ENCODE measurements at places on chromosomes 12 and 14. TPM values are rescaled to one million over a fixed set of nuclear protein-coding genes. Genes with fewer than 3 reads are reported as not detected.

RDH12 gene
- total RNA-seq = 0.92 TPM

TMEM233 gene
- total RNA-seq = 6.7 TPM

DNA sequence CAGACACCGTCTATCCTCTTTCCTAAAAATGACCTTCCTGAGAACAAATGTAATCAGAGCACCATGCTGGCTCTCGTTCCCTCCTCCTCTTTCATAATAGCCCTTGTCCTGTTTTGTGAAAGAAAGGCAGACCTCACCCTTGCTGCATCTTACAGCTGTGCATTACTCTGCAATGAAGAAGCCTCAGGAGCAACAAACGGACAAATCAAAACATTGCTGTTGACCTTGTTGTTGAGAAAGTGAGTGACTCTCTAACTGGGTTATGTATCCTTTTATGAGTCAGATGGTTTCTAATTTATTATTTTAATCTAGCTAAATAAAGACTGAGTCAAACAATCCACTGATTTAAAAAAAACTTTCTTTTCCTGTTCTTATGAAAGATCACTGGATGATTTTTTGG lies 180.9 kb downstream of the RPS29 start:
- H3K27me3 ChIP-seq = no peaks in the 10 kb centered on the region
- no peaks in the 10 kb centered on the region for H3K4me1 ChIP-seq

SMCO3 gene
- total RNA-seq = 1.3 TPM

DNA sequence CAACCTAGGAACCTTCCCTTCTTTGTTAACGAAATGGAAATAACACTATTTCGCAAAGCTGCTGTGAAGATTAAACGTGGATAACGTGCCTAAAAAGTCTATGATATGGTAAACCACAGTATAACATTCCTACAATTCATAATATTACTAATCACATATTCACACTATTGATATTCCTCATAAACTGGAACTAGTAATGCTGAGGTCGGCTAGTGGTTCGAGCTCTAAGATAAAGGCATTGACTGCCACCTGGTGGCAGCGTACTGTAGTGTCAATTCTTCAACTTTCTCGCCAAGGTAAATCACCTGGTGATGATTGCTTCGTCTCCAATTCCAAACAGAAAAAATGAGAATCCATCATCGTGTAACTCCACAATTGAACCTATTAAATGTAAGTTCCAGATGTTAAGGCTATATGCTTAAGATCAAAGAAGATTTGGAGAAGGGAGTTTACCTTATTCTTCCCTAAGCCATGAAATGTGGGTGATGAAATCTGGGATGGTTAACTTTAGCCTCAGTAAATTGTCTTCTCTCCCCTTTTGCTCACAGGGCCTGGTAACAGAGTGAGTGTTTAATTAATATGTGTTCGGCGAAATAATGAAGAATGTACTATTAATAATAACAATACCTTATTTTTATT lies 197.5 kb upstream of the TMEM132C start:
- no peak overlapping the region for H3K4me3 ChIP-seq
- H3K27ac ChIP-seq = no peak overlapping the region
- no peaks in the 10 kb centered on the region for H3K27me3 ChIP-seq
- H3K36me3 ChIP-seq = no peaks in the 10 kb centered on the region

KRT75 gene
- total RNA-seq = not detected

DNA sequence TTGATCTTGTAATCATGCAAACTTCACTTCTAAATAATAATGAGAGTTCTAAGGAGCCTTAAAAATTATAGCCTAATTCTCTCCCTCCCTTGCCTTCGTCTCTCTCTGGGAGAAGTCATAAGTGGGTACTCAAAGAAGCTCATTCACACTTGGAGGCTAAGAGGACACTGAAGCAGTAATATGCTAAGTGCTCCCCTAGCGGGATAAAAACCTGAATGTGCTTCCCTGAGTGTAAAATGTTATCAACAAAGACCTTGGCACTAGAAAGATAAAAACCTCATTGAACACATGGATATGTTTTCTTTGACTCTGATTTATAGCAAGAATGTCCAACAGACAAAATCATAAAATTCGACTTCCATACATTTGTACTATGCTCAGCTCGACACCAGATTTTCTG lies 337.9 kb upstream of the NOVA1 start:
- H3K27me3 ChIP-seq = no peaks in the 10 kb centered on the region
- H3K4me1 ChIP-seq = no peaks in the 10 kb centered on the region
- H3K36me3 ChIP-seq = no peaks in the 10 kb centered on the region
- no peak overlapping the region for H3K4me3 ChIP-seq

- no peak overlapping the region for H3K4me3 ChIP-seq
- H3K4me1 ChIP-seq = no peaks in the 10 kb centered on the region
- H3K36me3 ChIP-seq = no peaks in the 10 kb centered on the region
- peaks cover 5% of the 10 kb centered on the region for H3K27me3 ChIP-seq
- no peak overlapping the region for H3K27ac ChIP-seq
- no peak for DNase-seq
These were observed 9.3 kb upstream of the PTHLH start for GRCh38 chr12:27981874-27982273.

LRTM2 gene
- total RNA-seq = not detected

PRH2 gene
- not detected for total RNA-seq

KRT6C gene
- total RNA-seq = not detected

KRT80 gene
- total RNA-seq = not detected

TAS2R42 gene
- not detected for total RNA-seq

DNA sequence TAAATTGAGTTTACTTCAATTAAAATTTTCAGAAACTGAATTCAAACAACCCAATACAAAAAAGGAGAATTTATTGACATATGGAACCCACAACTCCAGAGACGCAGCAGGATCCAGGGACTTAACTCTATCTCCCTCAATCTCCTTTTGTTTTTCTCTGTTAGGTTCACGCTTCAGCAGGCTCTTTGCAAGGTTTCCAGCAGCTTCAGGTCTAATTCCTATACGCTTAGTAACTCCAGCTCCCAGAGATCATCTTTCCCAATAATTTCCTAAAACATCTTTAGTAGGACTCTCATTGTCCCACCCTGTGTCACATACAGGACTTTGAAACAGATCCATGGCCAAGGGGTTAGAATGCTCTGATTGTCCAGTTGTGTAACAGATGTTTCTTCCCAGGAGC lies 175.2 kb downstream of the RMST start:
- H3K4me1 ChIP-seq = no peaks in the 10 kb centered on the region
- H3K4me3 ChIP-seq = no peak overlapping the region
- DNase-seq = peak; percentile 14
- no peak overlapping the region for H3K27ac ChIP-seq

FAM186B gene
- total RNA-seq = 1.1 TPM

- H3K36me3 ChIP-seq = no peaks in the 10 kb centered on the region
- peak overlapping the region; percentile 94 for H3K27ac ChIP-seq
- H3K4me1 ChIP-seq = peaks cover 65% of the 10 kb centered on the region
- no peaks in the 10 kb centered on the region for H3K27me3 ChIP-seq
- no peak overlapping the region for H3K4me3 ChIP-seq
These were observed 41.8 kb downstream of the CORO1C start for GRCh38 chr12:108689314-108690190.

DNA sequence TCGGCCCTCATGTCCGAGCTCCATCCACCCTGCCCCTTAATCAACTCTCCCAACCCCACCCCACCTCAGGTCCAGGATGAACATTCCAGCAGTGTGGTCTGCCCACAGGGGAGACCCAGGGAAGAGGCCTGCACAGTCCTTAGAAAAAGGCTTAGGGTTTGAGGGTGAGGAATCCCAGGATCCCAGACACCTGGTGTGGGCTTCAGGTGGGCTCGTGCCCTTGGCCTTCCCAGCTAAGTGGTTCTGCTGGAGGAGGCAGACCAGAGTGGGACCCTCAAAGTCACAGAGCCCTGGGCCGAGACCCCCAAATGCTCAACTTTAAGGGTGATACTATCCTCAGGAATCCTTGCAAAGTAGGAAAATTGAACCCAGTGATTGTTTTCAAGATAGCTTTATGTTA lies 25.4 kb upstream of the PPP2R5C start:
- H3K4me1 ChIP-seq = peaks cover 13% of the 10 kb centered on the region
- no peaks in the 10 kb centered on the region for H3K27me3 ChIP-seq
- H3K27ac ChIP-seq = no peak overlapping the region
- H3K36me3 ChIP-seq = no peaks in the 10 kb centered on the region
- H3K4me3 ChIP-seq = no peak overlapping the region

DNA sequence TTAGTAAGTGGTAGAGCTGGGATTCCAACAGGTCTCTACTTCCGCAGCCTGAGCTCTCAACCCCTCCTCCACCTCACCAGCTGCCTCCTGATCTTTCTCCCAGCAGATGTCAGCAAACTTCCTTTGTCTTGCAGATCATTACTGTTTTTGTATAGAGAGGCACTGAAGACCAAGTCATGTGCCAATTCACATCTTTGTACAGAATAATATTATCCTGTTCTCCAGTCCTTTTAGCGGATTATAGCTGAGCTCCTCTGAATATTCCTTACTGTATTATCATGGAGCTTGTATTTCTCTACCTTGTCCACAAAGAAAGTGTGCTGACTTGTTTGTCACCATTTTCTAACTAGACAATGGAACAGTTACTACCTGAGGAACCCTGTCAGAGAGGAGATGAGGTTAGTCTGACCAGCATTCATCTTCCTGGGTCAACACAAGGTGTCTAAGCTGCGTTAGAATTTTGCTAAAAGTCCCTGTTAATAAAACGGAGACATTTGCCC lies 142.3 kb upstream of the ARHGAP5 start:
- no peaks in the 10 kb centered on the region for H3K36me3 ChIP-seq
- H3K4me1 ChIP-seq = no peaks in the 10 kb centered on the region
- H3K4me3 ChIP-seq = no peak overlapping the region
- no peaks in the 10 kb centered on the region for H3K27me3 ChIP-seq
- no peak for DNase-seq
- H3K27ac ChIP-seq = no peak overlapping the region

- no peak for DNase-seq
- no peaks in the 10 kb centered on the region for H3K36me3 ChIP-seq
- H3K27ac ChIP-seq = no peak overlapping the region
- H3K4me1 ChIP-seq = peaks cover 6% of the 10 kb centered on the region
- H3K4me3 ChIP-seq = no peak overlapping the region
These were observed 95.9 kb downstream of the WNK1 start for GRCh38 chr12:848173-848865.

TAPBPL gene
- 29.3 TPM for total RNA-seq

DNA sequence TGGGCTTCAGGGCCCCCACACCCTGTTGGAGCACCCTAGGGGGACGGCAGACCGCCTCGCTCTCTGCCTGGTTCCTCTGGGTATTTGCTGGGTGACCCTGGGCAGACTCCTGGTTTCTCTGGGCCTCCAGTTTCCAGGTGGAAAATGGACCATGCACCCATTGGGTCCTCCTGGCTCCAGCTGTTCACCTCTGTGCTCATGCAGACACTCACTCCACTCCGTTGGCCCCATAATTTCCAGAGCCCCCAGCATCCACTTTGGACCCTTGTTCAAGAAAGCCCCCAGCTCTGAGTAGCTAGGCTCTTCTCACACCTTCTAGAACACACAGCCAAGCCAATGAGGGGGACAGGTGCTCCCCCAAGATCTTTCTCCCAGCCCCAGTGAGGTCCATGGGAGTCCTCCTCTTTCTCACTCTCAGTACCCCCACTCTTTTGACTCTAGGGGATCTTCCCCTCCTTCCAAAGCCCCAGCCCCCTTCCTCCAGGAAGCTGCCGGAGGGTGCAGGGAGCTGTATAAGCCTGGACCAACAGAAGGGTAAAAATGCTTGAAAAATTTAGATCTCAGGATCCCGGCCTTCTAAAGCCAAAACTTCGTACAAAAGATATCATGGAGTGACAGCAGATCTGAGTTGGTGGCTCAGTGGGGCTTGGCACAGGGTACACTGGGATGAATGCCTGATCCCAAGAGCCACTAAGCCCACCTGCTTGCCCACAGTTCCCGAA lies 174.8 kb upstream of the RTL1 start:
- peaks cover 7% of the 10 kb centered on the region for H3K4me1 ChIP-seq
- DNase-seq = no peak
- H3K27ac ChIP-seq = no peak overlapping the region
- no peaks in the 10 kb centered on the region for H3K36me3 ChIP-seq
- peaks cover 3% of the 10 kb centered on the region for H3K27me3 ChIP-seq
- no peak overlapping the region for H3K4me3 ChIP-seq

GRCh38 chr12:109868182-109869051 lies 11.9 kb downstream of the GLTP start:
- peaks cover 39% of the 10 kb centered on the region for H3K4me1 ChIP-seq
- no peaks in the 10 kb centered on the region for H3K27me3 ChIP-seq
- no peaks in the 10 kb centered on the region for H3K36me3 ChIP-seq
- no peak overlapping the region for H3K4me3 ChIP-seq
- DNase-seq = no peak

DNA sequence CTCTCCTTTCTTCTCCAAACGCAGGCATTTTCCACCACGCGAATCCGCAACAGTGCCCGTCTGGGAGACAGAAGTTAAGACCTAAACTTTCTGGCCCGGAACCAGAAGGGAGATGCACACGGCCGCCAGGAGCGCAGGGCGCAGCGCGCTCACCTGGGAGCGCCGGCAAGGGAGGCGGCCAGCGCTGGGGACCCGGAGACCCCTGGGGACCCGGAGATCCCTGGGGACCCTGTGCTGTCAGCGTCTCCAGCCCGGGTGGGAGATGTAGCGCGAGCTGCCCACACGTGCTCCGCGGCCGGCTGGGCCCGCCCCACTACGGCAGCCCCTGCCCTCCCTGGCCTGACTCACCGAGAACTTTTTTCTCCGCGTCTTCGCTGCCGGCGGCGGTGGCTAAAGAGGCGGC lies 620 bp downstream of the YBX3 start:
- no peaks in the 10 kb centered on the region for H3K36me3 ChIP-seq
- H3K4me3 ChIP-seq = peak overlapping the region; percentile 94
- H3K27ac ChIP-seq = peak overlapping the region; percentile 98
- peaks cover 39% of the 10 kb centered on the region for H3K4me1 ChIP-seq

ETFBKMT gene
- 6.4 TPM for total RNA-seq

- H3K4me1 ChIP-seq = no peaks in the 10 kb centered on the region
- no peaks in the 10 kb centered on the region for H3K36me3 ChIP-seq
- H3K27me3 ChIP-seq = no peaks in the 10 kb centered on the region
- no peak overlapping the region for H3K27ac ChIP-seq
- no peak overlapping the region for H3K4me3 ChIP-seq
These were observed 8.7 kb downstream of the PRKD1 start for GRCh38 chr14:29918981-29919380.

- H3K4me1 ChIP-seq = no peaks in the 10 kb centered on the region
- H3K36me3 ChIP-seq = no peaks in the 10 kb centered on the region
- DNase-seq = peak; percentile 20
- no peak overlapping the region for H3K27ac ChIP-seq
- no peak overlapping the region for H3K4me3 ChIP-seq
These were observed 16.7 kb upstream of the ZDHHC22 start for GRCh38 chr14:77158175-77158881.

NAP1L1 gene
- 341 TPM for total RNA-seq

DNA sequence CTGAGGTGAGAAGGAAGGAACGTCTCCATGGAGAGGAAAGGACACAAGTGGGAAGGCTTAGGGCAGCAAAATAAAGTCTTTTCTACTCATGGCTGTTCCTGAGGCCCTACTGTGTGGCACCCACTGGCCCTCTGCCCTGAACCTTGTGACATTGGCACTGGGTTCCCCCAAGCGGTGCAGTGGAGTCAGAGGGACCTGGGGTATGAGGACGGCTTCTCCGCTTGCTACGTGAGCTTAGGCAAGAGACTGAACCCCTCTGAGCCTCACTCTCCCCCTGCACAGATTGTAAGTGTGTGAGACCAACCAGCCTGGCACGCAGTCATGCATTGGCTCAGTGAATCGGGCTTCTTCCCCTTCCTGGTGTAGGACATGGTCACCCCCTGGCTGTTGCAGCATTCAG lies 19.7 kb downstream of the SLC6A12 start:
- H3K4me3 ChIP-seq = no peak overlapping the region
- H3K27me3 ChIP-seq = no peaks in the 10 kb centered on the region
- DNase-seq = no peak
- peaks cover 4% of the 10 kb centered on the region for H3K4me1 ChIP-seq

GRCh38 chr14:29126361-29126760 lies 359.8 kb downstream of the FOXG1 start:
- no peaks in the 10 kb centered on the region for H3K27me3 ChIP-seq
- no peak overlapping the region for H3K4me3 ChIP-seq
- H3K27ac ChIP-seq = no peak overlapping the region
- H3K36me3 ChIP-seq = no peaks in the 10 kb centered on the region
